Amygdala (tissue), 56 donors: ENCODE measurements at places on chromosomes 12 and 14.

- no peak for DNase-seq
Measured at GRCh38 chr14:61152851-61153364, 128.2 kb downstream of the TMEM30B start.

- DNase-seq = no peak
Measured at GRCh38 chr14:30757082-30757481, 117.3 kb upstream of the COCH start.

DNA sequence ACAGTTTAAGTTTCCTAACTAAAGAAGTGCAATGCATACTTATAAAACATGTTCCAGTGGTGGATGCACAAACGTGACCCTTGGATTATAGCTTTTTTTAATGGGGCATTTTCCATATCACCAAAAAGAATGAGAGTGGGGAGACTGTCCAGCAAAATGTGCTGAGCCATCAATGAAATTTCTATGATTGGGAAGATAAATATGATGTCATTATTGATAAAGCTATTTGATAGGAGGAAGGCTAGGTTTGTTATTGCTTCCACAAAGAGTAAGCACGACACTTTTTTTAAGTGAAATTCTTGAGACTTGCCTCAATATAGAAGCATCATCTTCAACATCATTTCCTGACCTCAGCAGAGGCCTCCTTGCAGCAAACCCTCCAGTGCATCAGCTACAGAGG is 174.6 kb upstream of the CLEC14A start:
- DNase-seq = no peak

DNA sequence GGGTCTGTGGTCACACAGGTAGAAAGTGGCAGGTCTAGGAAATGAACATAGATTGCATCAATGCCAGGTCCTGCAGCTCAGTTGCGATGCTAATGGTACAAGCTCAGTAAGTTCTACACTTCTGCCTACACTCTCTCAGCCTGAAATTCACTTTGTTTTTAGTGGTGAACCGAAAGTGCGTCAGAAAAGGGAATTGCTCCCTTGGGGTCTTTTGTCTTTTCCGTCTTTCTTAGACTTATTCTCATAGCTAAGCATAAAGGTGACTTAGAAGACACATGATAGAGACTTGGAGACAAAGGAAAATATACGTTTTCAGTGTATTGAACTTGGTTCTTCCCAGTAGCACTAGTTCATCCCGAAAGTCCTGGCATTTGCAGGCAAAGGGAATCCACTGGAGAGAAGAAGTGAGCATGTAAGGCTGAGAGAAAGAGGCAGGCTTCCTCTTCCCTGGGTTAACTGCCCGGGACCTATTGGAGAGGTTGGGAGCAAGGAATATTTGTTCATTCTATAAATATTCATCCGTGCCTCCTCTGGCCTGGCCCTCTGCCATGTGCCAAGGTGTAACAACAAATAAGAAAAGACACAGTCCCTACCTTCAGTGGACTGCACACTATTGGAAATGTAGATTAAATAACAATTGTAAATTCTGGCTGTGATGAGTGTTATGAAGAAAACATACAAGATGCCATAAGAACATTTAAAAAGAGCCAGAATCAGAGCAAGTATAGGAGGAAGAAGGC is 785.8 kb downstream of the MED13L start:
- DNase-seq = no peak

DNA sequence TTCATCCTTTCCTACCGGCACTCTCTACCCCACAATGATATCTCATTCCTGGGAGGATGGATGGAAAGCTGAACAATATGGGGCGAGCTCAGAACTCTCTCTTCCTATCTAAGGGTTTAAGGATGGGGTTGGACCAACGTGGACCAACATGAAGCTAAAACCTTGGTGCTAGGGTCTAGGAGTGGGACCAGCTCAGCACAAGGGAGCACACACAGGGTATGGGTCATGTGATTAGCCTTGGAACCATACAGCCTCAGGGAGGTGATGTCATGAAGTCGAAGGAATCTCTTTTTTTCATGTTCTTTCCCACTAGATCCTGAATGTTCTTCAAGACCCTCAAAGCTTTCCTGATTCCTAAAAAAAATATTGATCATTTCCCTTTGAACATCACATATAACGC is 3.3 kb downstream of the GUCY2C start:
- no peak for DNase-seq

- no peak for DNase-seq
Measured at GRCh38 chr12:18794000-18794399, 56.1 kb downstream of the CAPZA3 start.

GRCh38 chr12:22117563-22118237 is 71.7 kb downstream of the CMAS start:
- no peak for DNase-seq

GRCh38 chr12:89481213-89481914 is 43.2 kb downstream of the GALNT4 start:
- peak; percentile 52 for DNase-seq
